ENCODE measurements at places on chromosomes 6 and 20.

DNA sequence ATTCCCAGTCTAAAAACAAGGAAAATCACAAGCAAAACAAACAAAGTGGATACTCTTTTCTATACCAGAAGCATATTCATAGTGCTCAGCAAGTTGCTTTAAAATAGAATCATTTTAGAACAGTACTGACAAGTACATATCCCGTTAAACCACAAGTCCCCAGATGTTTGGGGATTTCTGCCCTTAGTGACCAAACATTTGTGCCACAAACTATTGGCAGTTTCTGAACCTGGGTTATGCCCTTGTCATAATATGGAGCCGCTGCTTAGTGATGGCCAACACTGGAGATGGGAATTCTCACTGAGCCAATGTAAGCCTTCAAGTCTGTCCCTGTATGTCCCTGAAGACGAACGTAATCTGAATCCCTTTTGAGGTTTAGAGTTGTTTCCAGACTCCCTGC is 436.7 kb upstream of the JAG1 start:
- no peak for DNase-seq

- DNase-seq: no peak
These were observed 101.0 kb upstream of the DTNBP1 start for GRCh38 chr6:15763837-15764236.

DNA sequence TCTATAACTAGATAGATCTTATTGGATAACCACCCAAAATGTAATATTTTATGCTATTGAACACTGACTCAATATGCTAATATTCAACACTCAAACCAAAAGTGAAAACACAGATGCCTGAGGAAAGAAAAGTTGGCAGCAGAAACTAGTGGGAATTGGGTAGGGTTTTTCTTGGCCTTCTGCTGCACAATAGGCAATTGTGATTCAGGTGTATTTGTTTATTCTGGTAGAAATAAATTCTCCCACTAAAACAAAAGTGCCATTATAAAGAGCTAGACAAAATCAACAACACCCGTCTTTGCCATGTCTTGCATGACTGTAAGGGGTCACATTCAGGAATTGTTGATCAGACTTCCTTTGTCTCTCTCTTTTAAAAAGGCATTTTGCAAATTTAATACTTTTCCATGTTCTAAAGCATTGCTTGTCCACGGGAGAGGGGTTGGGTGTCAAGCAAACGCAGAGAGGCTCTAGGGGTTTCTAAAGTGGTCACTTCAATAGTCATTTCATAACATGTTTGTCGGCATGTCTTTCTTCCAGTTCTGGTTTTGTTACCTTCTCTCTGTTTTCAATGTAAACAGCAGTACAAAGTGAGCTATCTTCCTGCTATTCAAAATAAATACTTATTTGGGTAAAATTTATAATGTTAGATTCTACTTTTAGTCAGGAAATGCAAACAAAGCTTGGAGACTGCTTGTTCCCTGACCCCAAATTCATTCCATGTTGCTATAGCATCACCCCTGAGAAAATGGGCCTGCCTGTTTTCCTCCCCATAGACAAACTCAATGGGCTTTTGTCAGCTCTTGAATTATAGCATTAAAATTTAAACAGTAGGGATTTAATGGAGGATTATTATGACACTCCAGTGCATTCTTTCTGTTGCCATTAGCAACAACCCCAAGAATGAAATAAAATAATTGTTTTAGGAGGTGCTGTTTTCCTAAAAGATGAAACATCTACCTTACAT is 217.0 kb upstream of the CCN2 start:
- no peak for DNase-seq

- DNase-seq: no peak
These were observed 30.0 kb upstream of the PRND start for GRCh38 chr20:4691753-4692152.

GRCh38 chr6:6386010-6386409 is 65.5 kb upstream of the F13A1 start:
- no peak for DNase-seq

- no peak for DNase-seq
These were observed 101.8 kb downstream of the PREP start for GRCh38 chr6:105301072-105301503.

DNA sequence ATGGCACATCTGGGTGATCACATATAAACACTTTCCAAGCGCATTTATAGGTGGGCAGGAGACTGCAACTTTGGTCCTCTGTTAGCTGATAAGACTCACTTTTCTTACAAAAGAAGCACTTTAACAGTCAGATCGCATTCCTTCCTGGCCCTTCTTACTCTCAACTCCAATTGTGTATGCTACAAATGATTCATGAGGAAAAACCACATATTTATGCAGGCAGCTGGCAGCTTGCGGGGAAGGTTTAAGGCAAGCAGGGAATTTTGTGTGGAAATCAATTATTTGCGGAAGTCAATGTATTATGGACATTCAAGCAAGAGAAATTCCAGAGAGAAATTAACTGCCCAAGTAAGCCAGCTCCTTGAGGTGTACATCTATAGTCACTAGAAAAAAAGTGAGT is 194.0 kb downstream of the PKHD1 start:
- no peak for DNase-seq

DNA sequence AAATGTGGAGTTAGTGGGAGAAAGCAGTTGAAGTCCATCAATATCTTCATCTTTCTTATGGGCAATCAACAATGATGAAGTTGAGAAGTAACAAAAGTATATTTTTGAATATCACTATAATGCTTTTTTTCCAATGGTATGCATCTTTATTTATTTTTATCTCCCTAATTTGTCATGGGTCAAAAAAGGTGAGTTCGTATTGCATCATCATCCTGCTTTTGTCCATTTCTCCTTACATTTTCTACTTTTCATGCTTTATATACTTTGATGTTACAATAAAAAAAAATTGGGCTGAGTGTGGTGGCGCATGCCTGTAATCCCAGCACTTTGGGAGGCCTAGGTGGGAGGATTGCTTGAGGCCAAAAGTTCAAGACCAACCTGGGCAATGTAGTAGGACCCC is 101.2 kb upstream of the STXBP5 start:
- DNase-seq: no peak
